ENCODE measurements at places on chromosomes 5 and 9. TPM values are rescaled to one million over a fixed set of nuclear protein-coding genes. Genes with fewer than 3 reads are reported as not detected.
A peak's percentile ranks its signal among the peaks of the same experiment; 100 is the strongest.

Gene BRINP1
- polyA plus RNA-seq, result 0.41 TPM

- no peak for DNase-seq
These were observed 379.9 kb upstream of the ACTBL2 start for GRCh38 chr5:57862471-57862911.

Gene CREBRF
- polyA plus RNA-seq, result 2.4 TPM

Gene ESM1
- polyA plus RNA-seq, result 37.4 TPM

- no peak for DNase-seq
These were observed 5.0 kb upstream of the COL23A1 start for GRCh38 chr5:178595150-178595549.

DNA sequence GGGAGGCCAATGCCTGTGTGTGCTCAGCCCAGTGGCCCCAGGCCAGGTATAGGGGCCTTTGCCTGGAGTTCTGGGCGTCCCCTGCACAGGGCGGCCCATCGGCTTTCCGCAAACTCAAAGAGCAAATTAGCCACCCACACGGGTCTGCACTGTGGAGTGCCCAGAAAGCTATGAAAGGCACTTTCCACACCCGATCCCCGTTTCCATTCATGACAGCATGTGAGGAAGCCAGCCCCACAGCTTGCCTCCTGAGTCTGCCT lies 5.2 kb downstream of the DBH start:
- DNase-seq, result no peak

DNA sequence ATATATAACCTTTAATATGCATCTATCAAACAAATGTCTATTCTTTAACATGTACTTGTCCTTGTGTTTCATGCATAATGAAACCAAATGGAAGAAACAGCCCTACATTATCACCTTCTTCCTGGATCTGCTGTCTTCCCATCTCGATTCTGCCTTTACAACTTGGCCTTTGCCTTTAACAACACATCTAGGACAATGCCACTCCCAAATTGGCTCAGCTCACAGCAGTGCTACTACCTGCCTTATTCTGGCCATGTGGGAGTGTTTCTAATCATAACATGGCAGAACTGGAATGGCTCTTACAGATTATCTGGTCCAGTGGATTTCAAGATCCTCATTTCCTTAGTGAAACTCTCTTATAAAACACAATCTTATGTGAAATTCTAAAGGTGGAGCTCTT lies 176.5 kb downstream of the CARTPT start:
- no peak for DNase-seq

DNA sequence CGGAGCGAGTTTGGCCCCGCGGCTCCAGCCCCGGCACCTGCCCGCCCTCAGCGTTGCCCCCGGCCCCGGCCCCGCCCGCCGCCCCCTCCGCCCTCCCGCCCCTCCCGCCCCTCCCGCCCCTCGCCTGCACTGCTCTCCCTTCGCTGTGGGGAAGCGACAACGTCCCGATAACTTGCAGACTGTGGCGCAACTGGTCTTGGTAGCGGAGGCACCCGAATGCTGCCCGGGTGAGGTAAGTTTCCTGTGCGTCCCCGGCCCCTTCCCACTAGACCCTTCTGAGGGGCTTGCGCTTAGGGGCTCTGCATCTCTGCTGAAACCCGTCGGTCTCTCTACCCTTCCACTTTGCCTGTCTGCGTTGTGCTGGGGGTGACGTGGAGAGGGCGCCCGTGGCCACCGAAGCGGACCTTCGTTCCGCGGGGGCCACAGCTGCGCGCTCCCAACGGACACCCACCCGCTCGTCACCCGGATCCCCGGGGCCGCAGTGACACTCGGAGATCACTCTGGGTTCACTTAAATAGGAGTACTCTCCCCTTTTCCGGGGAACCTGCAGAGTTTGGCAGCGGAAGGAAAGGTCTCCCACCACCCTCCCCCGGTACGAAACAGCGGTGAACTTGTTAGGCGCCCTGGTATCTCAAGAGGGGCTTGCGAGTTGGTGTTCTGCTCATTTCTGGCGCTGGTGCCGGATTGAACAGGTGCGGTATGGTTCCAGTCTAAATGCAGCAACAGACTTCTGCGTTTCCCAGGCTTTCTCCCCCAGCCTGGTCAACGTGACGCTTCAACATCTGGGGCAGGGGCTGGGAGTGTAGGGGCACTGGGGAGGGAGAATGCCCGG lies 707 bp downstream of the PIP5K1B start:
- DNase-seq, result peak; percentile 31

- no peak for DNase-seq
These were observed 24.0 kb downstream of the DCTN4 start for GRCh38 chr5:150734579-150735384.

DNA sequence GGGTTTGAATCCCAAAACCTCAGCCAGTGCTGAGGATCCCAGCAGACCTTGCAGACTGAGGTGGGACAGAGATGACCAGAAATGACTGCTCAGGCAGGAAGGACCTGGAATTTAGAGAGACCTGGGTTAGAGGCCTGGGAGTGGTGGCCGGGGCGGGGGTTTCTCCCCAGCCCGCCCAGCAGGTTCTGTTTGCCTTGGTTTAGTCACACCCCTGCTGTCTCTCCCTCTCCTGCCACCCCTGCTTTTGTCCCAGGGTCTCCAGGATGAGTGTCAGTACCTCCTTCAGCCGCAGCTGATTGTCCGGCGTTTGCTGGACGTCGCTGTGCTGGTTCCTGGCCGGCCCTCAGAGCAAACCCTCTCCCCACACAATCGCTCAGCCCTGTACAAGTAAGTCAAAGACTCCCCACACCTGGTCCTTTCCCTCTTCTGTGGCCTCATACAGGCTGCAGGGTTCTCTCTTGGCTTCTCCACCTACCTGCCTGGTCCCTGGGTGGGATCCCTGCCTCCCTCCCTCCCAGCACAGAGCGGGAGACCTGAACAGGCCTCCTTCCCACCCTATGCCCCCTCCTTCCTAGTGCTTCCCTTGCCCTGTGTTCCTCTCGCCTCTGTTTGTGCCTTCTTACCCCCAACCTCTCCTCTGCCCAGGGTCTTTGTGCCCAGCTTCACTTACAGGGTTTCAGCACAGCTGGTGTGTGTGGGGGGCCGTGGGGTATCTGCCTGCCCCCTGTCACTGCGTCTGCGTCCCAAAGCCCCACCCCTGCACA lies 12.0 kb downstream of the TMEM8B start:
- DNase-seq, result no peak

Gene PCDHB4
- polyA plus RNA-seq, result 0.36 TPM

GRCh38 chr5:57779383-57780223 lies 297.0 kb upstream of the ACTBL2 start:
- DNase-seq, result peak; percentile 42

GRCh38 chr9:127529671-127530070 lies 78.4 kb downstream of the LRSAM1 start:
- DNase-seq, result no peak

- peak; percentile 66 for DNase-seq
These were observed 5.4 kb upstream of the HBEGF start for GRCh38 chr5:140351609-140352334.

- DNase-seq, result no peak
These were observed 1.2 kb downstream of the GRIN3A start for GRCh38 chr9:101737165-101737704.

DNA sequence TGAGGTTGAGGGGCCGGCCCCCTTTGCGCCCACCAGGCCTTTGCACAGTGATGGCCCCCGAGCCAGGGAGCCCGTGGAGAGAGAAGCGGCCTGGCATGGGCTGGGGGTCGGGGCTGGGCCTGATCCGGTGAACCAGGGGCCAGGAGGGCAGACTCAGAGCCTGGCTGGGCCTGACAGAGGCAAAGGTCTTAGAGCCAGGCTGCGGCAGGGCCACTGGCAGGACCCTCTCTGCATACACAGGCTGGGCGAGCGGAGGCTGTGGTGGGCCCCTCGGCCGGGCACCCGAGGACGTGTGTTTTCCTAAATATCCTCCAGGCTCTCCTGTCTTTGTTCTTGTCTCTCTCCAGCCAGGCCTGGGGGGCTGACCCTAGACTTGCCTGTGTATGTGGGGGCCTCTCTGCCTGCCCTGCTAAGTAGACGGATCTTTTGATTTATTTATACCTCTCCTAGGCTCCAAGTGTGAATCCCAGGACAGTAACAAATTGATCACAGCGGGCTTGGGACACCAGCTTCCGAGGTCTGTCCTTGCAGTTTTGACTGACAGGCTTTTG lies 933 bp downstream of the NEK6 start:
- peak; percentile 69 for DNase-seq

DNA sequence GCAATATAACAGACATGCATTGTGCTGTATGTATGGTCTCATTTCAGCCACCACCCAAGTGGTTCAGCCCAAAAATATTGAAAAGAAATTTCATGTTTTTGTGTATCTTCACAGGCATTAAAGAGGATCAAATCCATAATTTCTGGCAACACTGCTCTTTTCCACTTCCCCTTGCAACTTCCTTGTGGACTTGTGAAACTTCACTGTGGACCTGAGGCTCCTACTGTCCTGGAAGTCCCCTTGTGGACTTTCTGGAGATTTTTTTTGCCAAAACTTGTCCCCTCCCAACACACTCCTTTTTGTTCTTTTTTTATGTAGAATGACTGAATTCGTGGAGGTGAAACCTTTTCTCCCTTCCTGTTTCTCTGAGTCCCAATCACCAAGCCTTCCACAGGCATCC lies 14.3 kb downstream of the OTULINL start:
- no peak for DNase-seq

- DNase-seq, result no peak
These were observed 31.5 kb upstream of the NCS1 start for GRCh38 chr9:130140706-130141105.

DNA sequence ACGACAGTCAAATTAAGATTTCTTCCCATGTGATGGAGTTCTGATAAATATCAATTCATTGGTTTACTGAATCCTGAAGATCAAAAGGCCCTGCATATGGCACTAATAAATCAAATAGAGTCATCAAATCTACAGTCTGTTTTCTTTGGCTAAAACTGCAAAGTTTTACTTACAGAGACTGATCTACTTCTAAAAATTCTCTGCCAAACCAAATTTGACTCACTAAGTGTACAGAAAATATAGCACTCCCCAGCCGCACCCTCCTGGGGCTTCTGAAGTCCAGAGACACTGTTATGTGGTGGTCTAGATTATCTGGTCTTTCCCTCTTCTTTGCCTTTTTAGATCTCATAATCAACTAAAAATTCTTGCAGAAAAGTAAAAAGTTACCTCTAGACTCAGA lies 237.7 kb downstream of the MLLT3 start:
- DNase-seq, result no peak

Gene SLC6A3
- not detected for polyA plus RNA-seq

Gene RHOBTB3
- 73.6 TPM for polyA plus RNA-seq

GRCh38 chr5:172370648-172371545 lies 83.4 kb downstream of the SH3PXD2B start:
- no peak for DNase-seq

- no peak for DNase-seq
These were observed 29.6 kb downstream of the MLLT3 start for GRCh38 chr9:20592673-20593072.

DNA sequence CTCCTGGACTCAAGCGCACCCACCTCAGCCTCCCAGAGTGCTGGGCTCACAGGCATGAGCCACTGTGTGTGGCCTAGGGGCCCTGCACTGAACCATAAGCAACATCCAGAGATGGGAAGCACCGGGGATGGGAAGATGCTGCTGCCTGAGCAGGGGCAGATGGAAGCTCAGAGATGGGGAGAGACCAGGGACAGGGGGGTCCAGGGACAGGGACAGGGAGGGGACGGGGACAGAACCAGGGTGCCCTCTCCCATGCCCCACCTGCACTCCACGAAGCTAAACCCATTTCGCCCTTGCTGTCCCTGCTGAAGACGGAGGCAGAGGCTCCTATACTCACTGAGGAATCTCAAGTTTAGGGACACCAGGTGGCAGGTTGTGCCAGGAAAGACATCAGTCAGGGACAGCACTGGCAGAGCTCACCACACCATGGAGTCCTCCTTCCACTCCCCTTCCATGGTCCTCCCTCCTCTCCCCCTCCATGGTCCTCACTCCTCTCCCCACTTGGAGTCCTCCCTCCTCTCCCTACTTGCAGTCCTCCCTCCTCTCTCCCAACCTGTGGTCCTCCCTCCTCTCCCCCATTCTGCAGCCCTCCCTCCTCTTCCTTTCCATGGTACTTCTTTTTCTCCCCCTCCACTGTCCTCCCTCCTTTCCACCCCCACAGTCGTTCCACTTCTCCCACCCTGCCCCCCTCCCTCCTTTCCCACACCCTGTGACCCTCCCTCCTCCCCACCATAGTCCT lies 45.5 kb upstream of the LRRC14B start:
- no peak for DNase-seq

DNA sequence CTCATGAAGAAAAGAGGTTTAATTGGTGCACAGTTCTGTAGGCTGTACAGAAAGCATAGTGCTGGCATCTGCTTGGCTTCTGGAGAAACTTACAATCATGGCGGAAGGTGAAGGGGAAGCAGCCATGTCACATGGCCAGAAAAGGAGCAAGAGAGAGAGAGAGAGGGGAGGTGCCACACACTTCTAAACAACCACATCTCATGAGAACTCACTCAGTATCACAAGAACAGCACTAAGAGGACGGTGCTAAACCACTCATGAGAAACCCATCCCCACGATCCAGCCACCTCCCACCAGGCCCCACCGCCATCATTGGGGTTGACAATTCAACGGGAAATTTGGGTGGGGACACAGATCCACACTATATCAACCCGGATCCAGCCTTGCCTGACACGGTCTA lies 28.8 kb upstream of the IER5L start:
- DNase-seq, result no peak

GRCh38 chr9:5013374-5013773 lies 28.3 kb downstream of the JAK2 start:
- no peak for DNase-seq

DNA sequence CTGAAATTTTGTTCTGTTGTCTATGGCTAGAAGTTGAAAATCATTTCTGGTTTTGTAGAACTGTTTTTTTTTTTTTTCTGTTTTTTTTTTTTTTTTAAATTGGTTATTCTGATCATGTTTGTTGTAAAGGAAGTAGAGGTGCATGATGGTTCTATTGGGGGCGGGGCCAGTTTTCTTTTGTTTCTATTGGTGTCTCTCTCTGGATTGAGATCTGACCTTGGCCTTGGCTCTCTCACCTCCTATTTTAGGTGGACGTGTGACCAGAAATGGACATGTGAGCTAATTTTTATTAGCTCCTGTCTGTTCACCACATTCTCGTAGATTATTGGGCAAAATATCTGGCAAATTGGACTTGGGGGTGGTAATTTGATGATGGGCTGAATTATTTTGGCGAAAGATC lies 3.2 kb downstream of the ZNF618 start:
- DNase-seq, result no peak

DNA sequence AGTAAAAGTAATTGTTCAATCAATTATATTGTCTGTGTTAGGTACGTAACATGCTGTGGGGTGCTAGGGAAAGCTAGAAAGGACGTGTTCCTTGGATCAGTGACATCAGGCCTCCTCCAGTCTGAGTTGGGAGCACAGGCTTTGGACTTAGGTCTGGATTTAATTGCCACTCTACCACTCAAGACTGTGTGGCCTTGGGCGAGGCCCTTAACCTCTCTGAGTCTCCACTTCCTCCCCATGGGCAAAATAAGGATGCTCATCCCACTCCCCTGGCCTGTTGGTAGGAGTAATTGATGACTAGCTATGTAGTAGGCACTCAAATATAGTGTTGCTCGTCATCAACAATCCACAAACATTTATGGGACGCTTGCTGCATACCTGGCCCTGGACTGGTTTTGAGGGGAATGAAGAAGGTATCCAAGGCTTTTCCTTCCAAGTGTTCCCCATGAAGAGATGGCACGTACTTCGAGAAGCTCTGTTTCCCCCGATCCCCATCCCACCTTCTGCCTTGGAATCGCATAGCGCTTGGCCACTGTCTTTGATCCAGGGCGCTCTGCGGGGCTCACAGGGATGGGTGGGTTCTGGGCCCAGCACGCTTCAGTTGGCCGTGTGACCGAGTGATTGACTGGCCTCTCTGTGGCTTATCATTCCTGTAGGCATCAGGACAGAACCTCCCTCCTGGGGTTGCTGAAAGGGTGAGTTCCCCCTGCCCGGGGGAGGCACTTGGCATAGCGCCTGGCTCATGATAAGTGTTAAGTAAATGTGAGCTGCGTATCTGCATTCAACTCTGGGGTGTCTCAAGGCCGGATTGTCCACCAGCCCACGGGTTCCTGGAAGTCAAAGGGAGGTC lies 8.1 kb downstream of the FGF18 start:
- DNase-seq, result no peak
